Gastrocnemius medialis (tissue), 4 donors: ENCODE measurements at places on chromosomes 3 and 15. TPM values are rescaled to one million over a fixed set of nuclear protein-coding genes. Genes with fewer than 3 reads are reported as not detected.

DNA sequence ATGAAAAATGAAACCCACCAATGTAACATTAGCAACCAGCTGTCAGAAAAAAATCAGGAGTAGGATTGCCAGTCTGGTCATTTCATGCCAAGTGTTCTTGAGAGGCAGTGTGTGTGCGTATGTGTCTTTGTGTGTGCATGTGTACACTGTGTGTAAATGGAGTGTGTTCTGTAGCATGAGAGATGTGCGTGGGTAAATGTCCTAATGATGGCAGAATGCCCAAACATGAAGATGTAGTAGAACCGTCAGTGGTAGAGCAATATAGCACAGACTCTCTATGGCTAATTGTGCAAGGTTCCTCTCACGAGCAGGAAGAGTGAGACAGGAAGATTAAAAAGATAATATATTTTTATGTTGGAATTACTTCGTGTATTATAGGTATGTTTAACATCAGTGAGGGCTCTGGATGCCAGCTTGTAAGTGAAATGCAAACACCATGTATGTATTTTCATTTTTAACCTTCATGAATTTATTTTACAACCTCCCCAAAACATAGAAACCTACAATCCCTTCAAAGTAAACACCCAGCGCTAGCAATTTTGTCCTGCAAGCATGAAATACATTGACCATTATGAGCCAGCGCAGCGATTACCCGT lies 1038.7 kb downstream of the IGSF11 start:
- no peak overlapping the region for H3K4me3 ChIP-seq
- DNase-seq, result no peak
- no peaks in the 10 kb centered on the region for H3K36me3 ChIP-seq

GRCh38 chr3:196813903-196814302 lies 53.8 kb upstream of the SENP5 start:
- H3K4me1 ChIP-seq, result no peaks in the 10 kb centered on the region
- no peaks in the 10 kb centered on the region for H3K36me3 ChIP-seq
- no peak for DNase-seq
- peak overlapping the region; percentile 76 for H3K27ac ChIP-seq

DNA sequence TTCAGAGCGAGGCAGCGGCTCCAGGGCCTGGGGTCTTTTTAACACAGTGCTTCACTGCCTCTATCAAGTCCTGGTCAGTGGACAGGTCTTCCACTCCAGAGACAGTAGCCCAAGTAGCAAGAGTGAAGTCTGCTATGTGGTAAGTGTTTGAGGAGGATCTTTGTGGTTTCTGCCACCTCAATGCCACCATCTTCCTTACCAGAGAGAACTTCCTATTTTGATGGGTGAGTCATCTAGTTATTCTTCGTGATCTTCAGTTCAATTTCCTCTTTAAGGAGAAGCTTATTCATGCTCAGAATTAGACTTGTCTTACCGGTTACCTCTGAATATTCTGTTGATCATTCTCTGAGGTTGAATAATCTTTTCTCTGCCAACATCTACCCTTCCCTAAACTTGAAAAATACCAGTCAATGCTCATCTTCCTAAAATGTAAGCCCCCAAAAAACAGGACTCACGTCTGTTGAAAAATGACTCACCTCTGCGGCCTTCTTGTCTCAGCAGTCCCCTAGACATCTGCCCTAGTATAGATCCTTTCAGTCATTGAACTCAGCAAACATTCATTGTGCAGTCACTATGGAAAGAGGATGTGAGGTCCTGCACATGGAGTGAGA lies 32.2 kb upstream of the BCL6 start:
- no peak for DNase-seq
- H3K27ac ChIP-seq, result no peak overlapping the region
- H3K27me3 ChIP-seq, result no peaks in the 10 kb centered on the region

GLDN gene
- 0.44 TPM for total RNA-seq

- no peaks in the 10 kb centered on the region for H3K36me3 ChIP-seq
- peak overlapping the region; percentile 85 for H3K27ac ChIP-seq
- no peaks in the 10 kb centered on the region for H3K27me3 ChIP-seq
- H3K4me1 ChIP-seq, result peaks cover 16% of the 10 kb centered on the region
These were observed 670 bp upstream of the ATP13A3 start for GRCh38 chr3:194487289-194488054.

SERINC4 gene
- total RNA-seq, result 0.29 TPM
